SJSA1 (cell line): ENCODE measurements at places on chromosomes 3 and 15. TPM values are rescaled to one million over a fixed set of nuclear protein-coding genes. Genes with fewer than 3 reads are reported as not detected.
A peak's percentile ranks its signal among the peaks of the same experiment; 100 is the strongest.

DNA sequence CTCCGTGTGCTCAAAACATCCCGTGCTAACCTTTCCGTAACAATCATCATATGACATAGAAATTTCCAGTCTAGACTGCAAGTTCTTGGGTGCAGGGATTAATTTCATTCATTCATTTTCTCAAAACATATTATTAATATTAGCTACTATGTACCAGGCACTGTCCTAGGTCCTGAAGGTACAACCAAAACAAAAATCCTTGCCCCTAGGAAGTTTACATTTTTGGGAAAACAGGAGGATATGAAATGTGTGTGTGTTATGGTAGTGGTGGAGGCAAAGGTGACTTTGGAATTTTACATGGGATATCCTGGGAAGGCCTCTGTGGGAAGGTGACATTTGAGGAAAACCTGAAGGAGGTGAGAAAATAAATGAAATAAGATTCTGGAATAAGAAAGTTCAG lies 222.6 kb downstream of the LRRC3B start:
- no peaks in the 10 kb centered on the region for H3K36me3 ChIP-seq
- no peak for DNase-seq
- no peaks in the 10 kb centered on the region for H3K27me3 ChIP-seq
- no peak overlapping the region for H3K4me3 ChIP-seq
- no peak overlapping the region for H3K27ac ChIP-seq

DNA sequence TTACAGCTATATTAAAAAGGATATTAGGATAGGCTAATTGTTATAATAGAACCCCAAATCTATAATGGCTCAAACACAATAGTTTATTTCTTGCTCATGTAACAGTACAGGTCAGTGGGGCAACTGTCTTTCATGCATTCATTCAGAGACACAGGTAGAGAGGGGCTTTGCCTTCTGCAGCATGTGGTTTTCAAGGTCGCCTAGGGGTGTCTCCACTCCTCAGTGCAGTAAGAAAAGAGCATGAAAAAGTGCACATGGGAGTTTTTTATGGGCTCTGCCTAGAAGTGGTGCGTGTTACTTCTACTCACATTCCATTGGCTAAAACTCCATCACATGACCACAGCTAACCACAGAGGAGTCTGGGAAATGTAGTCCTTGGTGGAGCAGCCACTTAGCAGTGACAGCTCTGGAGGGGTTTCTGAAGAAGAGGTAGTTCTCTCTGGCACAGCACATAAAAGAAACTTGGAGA lies 1.8 kb downstream of the ZBTB38 start:
- no peak for DNase-seq
- H3K4me3 ChIP-seq = no peak overlapping the region
- peaks cover 60% of the 10 kb centered on the region for H3K4me1 ChIP-seq
- peak overlapping the region; percentile 99; the same call in 1 of the 2 replicates for H3K27ac ChIP-seq
- H3K27me3 ChIP-seq = no peaks in the 10 kb centered on the region
- H3K36me3 ChIP-seq = peaks cover 32% of the 10 kb centered on the region

GRCh38 chr3:46873521-46873920 lies 4.0 kb upstream of the PTH1R start:
- no peaks in the 10 kb centered on the region for H3K27me3 ChIP-seq
- H3K36me3 ChIP-seq = no peaks in the 10 kb centered on the region
- H3K4me3 ChIP-seq = no peak overlapping the region
- no peak overlapping the region for H3K27ac ChIP-seq
- peaks cover 11% of the 10 kb centered on the region for H3K4me1 ChIP-seq

PROS1 gene
- total RNA-seq = 4.9 and 5.8 TPM in 2 replicates
